ENCODE measurements at places on chromosomes 5 and 9.

DNA sequence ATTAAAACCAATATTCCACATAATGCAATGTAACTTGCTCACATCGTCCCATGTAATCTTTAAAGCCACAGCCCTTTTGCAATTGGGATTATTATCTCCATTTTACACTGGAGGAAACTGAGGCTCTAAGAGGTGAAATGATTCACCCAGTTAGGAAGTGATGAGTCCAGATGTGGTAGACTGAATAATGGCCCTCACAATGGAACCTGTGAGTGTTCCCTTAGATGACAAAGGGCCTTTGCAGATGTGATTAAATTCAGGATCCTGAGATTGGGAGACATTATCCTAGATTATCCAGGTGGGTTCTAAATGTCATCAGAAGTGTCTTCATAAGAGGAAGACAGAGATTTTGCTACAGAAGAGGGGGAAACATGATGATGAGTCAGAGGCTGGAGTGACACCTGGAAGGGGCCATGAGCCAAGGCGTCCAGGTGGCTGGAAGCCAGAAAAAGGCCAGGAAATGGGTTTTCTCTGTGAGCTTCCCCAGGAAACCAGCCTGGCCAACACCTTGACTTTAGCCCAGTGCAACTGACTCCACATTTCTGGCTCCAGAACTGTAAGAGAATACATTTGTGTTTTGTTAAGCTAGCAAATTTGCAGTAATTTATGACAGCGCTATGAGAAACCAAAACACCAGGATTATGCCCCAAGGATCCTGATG lies 139.1 kb downstream of the KCNIP1 start:
- no peak for DNase-seq

DNA sequence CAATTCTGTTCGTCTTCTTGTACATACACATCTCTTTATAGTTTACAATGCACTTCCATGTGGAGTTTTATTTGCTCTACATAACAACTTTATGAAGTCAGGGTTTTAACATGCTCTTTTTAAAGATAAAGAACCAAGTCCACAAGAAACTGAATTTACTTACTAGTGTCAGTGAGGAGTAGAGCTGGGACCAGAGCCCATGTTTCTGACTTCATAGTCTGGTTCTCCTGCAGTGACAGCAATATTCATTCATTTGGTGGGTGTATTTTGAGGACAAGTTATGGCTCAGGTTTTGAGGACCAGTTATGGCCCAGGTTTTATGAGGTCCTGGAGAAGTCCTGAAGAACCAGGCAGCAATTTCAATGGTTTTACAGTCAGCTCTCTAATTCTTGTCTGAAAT lies 481.9 kb upstream of the TNC start:
- DNase-seq = no peak

- no peak for DNase-seq
Observed at GRCh38 chr5:4575608-4576007, 564.5 kb upstream of the ADAMTS16 start.

GRCh38 chr5:163917747-163918146 lies 412.3 kb downstream of the MAT2B start:
- DNase-seq = no peak

DNA sequence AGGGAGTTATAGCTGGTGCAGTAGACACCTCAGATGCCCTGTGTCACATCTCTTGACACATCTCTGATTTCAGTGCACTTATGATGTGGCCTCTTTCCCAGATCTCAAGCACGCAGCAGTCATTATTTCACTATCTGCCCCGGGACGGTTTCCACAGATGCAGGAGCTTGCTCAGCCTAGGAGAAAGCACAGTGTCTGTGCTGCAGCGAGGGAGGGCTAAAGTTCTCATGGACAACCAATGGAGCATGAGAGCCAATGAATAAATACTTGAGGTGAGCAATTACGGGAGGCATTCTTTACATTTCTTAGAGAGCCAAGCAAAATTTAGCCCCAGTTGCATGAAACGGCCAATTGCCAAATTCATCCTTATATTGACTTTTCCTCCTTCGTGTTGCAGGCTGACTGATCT lies 7.4 kb upstream of the MOB3B start:
- no peak for DNase-seq

- DNase-seq = no peak
Observed at GRCh38 chr5:160357861-160358411, 12.5 kb downstream of the C1QTNF2 start.

- no peak for DNase-seq
Observed at GRCh38 chr5:163460562-163461171, at the start of gene HMMR. Gene HMMR (plus strand): TSS chr5:163460632. CDS start chr5:163460693, 61 bp downstream.

DNA sequence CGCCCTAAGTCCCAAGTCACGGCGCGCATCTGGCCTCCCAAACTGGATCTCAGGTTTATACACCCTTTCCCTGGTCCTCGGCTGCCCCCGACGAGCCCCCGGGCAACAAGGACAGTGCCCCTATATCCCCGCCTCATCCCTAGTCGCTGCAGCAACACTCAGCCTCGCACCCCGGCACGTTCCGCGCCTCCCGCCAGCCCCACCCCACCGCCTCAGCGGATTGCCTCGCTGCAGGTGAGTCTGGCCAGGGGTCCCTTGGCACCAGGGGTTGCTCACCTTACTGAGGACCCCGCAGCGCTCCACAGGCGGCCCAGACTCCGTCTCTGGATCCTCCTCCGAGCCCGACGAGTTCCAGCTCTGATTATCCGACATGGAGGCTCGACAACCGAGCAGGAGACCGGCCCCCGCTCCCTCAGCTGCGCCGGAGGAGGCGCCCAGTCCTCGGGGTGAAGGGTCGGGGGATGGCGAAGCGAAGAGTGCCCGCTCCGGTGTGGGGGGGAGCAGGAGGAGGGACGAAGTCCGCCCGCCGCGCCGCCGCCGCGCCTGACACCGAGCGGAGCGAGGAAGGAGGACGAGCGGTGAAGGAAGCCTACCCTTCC lies 494 bp downstream of the CERT1 start:
- no peak for DNase-seq

DNA sequence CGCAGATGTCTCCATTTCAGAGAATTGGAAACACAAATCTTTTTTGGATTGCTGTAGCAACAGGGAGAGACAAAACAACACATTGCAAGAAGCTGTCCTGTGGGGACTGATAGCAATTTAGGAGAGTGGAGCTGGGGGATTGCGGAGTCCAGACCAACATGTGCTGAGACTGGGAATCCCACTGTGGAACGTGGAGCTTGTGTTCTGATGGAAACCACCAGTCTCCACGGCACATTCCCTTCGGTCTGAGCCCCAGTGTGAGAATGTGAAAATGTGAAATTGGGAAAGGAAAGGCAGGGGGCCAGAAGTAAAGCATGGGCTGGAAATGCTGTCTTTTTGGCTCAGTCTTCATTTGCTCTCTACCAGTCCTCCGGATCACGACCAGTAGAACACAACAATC lies 348.8 kb upstream of the TNC start:
- DNase-seq = no peak

DNA sequence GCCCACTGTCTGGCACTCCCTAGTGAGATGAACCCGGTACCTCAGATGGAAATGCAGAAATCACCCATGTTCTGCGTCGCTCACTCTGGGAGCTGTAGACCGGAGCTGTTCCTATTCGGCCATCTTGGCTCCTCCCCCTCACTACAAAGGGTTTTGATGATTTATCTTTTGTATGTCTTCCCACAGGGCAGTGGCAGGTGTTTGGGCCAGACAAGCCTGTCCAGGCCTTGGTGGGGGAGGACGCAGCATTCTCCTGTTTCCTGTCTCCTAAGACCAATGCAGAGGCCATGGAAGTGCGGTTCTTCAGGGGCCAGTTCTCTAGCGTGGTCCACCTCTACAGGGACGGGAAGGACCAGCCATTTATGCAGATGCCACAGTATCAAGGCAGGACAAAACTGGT lies 9.4 kb downstream of the BTNL8 start:
- DNase-seq = no peak

- no peak for DNase-seq
Observed at GRCh38 chr5:18380729-18381362, 746.6 kb downstream of the TAF11L14 start.

GRCh38 chr5:83378624-83379289 lies 92.8 kb upstream of the VCAN start:
- DNase-seq = no peak

DNA sequence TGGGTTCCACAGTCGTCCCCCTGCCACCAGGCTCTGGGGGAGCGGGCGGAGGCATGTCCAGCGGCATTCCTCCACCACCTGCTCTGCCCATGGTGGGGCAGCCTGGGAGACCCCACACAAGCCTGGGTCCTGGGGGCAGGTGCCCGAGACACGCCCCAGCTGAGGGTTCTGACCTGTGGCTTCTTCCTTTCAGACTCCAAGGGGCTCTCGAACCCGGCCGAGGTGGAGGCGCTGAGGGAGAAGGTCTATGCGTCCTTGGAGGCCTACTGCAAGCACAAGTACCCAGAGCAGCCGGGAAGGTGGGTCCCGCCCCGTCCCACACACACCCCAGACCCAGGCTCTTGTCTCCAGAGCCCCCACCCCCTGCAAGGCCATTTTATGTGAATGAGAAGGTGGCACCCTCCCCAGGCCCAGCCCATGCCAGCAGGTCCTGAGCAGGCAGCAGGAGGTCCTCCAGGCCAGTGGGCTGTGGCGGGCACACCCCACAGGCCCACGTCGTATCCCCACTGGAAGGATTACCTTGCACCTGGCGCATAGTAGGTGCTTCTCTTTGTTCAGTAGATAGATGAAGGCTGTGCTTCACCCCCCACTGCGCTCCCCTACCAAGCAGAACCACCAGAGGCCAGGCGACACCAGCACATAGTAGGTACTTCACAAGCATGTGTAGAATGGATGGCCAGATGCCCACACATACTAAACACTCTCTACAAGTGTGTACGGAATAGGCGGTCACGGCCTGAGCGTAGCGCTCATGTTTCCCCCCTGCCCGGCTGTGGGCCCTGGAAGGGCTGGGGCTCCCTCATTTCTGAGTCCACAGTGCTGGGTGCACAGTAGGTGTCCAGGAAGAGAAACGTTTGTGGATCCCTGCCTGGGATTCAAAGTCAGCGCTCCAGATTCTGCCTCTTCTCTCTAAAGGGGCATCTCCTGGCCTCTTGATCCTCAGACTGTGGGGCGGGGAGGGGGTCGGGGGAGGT lies 107.9 kb downstream of the RXRA start:
- DNase-seq = no peak

- no peak for DNase-seq
Observed at GRCh38 chr5:101473483-101473882, 570.4 kb upstream of the ST8SIA4 start.

DNA sequence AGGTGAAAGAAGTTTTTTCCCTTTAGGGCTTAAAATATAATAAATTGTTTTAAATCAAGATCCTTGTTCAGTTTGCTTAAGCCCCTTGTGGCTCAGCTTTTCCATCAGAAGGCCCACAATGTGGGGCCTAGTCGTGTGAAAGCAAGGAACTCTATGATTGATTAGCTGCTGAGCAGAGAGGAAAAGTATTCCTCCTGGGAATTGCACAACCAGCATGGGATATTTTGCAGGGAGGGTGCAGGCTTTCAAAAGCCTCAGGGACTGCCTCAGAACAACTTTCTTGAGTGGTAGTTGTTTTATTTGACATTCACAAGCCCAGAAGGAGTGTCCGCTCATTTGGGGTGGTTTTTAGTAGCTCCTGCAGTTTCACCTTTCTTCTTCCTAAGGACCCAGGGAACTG lies 19.8 kb downstream of the TTC23L start:
- no peak for DNase-seq

- DNase-seq = peak; percentile 37
Observed at GRCh38 chr5:132526290-132526973, 16.9 kb downstream of the IL5 start.

DNA sequence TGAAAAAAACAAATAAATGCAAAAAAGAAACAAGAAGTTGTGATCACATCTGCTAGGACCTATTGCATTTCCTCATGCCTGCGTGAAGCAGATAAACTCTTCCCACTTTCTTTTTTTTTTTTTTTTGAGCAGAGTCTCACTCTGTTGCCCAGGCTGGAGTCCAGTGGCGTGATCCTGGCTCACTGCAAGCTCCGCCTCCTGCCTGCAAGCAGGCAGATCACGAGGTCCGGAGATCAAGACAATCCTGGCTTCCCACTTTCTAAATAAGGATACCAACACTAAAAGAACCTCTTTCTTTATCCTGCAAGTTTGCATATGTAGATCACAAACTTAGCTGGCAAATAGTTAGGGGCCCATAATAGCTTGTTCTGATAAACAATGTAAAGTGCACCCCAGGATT lies 128.6 kb downstream of the ASTN2 start:
- DNase-seq = no peak

Data from CD4-positive, alpha-beta T cell treated with Interleukin-4 for 4 hours (primary cell).